NCI-H748 treated with DMSO at 0.1 percent for 48 hours (cell line): ENCODE measurements at places on chromosomes 7 and 10.

GRCh38 chr7:151148319-151149259 is 18.9 kb downstream of the GBX1 start:
- DNase-seq: no peak

GRCh38 chr10:101614663-101615524 is 26.8 kb downstream of the DPCD start:
- DNase-seq: no peak

DNA sequence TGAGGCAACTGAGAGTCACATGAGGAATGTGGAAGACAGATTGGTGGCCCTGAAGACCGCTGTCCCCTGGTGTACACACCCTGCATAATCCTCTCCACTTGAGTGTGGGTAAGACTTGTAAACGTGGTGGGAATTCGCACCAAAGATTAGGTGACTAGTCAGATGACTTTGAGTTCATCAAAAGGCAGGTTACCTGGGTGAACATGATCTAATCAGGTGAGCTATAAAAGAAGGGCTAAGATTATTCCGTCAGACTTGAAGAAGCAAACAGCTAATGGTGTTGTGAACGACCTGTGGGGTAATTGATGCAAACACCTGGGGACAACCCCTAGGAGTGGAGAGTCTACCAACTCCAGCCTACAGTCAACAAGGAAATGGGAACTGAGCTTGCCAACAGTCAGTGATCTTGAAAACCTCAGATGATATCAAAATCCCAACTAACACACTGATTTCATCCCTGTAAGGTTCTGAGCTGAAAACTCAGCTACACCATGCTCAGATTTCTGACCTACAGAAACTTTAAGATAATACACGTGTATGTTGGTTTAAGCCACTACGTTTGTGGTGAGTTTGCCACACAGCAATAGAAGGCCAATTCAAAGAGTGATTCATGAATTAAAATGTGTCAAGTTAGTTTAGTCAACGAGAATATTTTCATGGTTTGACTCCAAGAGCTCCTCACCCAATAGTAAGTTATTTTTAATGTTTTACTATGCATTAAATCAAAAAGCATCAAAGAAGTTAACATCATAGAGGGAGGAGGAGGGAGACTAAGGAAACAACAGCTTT is 16.7 kb downstream of the PRTFDC1 start:
- DNase-seq: no peak

GRCh38 chr10:30583778-30584415 is 45.7 kb downstream of the LYZL2 start:
- no peak for DNase-seq

DNA sequence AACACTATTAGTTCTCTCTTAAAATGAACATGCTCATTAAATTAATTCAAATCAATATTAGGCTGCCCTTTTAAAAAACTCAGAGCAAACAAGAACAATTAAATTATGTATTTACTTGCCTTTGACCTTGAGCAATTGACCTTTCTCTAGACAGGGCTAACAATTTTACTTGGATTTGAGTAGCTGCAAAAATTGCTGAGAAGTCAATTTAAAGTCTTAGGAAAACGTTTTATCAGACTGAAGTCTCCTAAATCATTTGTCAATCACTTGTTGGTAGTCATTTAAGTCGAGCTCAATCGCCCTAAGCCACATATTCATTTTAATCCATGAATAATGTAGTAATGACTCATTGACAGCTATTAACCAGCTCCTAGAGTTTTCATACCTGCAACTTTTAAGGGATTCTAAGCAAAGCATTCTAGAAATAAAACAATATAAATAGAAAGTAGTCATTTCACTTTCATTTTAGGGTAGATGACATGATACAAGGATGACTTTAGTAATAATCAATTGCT is 84.9 kb upstream of the SEC61G start:
- DNase-seq: no peak

DNA sequence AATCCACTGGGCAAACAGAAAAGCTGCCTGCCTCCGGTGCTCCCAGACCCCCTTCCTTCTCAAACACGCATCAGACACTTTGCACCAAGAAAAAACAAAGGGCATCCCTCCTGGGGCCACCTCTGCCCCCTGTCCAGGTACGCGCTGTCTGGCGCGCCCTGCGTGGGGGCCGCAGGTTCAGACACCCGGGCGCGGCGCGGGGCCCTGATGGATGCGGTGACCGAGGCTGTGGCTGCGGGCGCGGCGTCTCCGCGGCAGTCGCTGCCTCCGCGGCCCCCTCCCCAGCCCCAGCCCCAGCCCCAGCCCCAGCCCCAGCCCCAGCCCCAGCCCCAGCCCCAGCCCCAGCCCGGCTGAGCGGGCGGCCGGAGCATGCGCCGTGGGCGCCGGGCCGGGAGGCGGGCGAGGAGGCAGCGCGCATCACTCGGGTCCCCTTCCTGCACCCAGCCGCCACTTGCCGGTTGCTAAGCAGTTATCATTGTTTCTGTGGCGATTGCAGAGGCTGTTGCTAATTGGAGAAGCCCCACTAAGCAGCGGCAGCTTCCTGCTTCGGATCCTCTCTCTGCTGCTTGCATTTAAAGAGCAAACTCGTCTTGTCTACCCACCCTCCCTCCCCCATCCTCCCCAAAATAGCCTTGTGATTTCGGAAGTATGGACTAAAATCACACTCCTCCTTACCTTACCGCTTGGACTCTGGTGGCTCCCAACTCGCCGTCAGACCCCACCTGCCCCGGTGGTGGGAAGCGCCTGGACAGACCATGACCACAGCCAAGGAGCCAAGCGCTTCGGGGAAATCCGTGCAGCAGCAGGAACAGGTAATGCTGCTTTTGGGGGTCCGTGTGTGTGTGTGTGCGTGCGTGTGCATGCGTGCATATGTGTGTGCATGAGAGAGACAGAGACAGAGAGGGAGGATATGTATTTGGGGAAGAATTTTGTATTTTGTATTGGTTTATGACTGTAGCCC is 252.8 kb downstream of the DPP6 start:
- DNase-seq: peak; percentile 48

GRCh38 chr7:120991581-120991980 is 3.1 kb downstream of the CPED1 start:
- DNase-seq: no peak

- no peak for DNase-seq
These were observed 65.5 kb upstream of the VWC2 start for GRCh38 chr7:49707891-49708290.

- DNase-seq: no peak
These were observed 94.4 kb upstream of the COL1A2 start for GRCh38 chr7:94300176-94300835.

GRCh38 chr7:5557920-5558401 is 134.3 kb upstream of the TNRC18 start:
- DNase-seq: no peak

GRCh38 chr7:117010375-117011133 is 57.3 kb downstream of the ST7 start:
- DNase-seq: no peak

DNA sequence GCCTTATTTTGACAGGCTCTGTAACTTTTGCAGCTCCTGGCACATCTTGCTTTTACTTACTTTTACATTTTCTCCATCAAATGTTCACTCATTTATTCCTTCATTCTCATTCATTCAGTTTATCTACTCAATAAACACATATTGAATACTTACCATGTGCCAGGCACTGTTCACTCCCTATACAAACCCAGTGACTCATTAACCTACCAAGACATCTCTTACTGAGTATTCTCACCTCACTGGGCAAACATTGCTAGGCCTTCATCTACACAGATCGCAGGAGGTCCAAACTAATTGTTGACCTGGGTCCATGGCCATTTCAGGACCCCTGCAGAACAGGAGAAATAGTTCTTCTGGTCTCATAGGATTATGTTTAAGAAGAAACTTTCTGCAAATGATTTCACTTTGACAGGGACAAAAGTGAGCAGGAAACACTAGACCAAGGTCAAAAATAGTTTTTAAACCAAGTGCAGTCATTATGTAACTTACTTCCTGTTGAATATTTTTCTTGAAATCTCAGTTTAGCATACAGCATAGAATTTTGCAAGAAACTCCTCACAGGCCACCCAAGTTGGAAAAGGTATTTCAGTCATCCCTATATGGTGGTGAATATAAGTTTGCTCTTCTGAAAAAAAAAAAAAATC is 17.6 kb downstream of the SLC26A4 start:
- no peak for DNase-seq

- no peak for DNase-seq
These were observed 4.5 kb downstream of the GRK5 start for GRCh38 chr10:119211625-119212441.

- DNase-seq: no peak
These were observed 409.4 kb downstream of the SH2D4B start for GRCh38 chr10:80946957-80947726.

DNA sequence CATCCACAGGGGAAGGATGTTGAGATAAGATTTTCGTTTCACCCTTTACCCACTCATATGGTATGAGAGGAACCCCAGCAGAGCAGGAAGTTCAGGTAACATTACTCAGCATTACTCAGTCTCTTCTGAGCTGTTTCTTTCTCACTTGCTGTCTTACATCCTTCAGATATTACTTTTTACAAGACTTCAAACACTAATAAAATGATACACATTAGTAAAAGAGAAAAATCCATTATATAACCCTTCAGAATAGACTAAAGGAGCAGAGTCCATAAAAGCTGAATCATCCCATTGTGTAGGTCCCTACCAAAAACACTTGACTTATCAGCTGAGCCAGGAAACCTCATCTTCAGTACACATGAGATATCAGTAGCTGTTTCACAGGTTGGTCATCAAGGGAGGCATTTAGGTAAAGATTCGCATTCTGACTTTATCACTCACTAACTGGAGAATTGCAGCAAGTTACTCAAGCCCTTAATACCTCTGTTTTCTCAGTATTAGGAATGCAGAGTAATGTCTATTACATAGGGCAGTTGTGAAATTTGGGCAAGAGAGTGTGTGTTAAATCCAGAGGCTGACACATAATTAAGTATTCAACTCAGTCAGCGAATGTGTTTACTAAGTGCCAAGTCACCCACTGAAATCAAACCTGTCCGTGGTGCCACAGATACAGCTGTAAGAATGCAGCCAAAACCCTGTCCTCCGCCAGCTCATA is 44.7 kb downstream of the KLF6 start:
- DNase-seq: no peak

DNA sequence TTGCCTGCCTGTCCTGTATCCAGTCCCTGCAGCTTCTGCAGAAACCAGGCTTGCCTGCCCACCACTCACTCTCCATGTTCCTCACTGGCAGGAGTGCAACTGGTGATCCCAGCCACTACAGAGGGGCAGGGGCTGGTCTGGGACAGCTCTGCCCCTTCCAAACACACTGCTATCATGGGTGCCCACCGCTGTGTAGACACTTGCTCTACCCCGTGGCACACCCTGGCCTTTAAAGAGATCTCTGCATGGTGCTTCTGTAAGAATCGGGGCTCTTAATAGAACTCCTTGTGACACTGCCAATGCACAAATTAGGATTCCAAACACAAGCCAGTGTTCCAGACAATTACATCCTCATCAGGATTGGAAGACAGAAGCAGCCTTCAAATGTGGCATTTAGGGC is 41.7 kb downstream of the C10orf90 start:
- no peak for DNase-seq

- DNase-seq: no peak
These were observed 373.9 kb downstream of the KCNMA1 start for GRCh38 chr10:77263700-77264099.

DNA sequence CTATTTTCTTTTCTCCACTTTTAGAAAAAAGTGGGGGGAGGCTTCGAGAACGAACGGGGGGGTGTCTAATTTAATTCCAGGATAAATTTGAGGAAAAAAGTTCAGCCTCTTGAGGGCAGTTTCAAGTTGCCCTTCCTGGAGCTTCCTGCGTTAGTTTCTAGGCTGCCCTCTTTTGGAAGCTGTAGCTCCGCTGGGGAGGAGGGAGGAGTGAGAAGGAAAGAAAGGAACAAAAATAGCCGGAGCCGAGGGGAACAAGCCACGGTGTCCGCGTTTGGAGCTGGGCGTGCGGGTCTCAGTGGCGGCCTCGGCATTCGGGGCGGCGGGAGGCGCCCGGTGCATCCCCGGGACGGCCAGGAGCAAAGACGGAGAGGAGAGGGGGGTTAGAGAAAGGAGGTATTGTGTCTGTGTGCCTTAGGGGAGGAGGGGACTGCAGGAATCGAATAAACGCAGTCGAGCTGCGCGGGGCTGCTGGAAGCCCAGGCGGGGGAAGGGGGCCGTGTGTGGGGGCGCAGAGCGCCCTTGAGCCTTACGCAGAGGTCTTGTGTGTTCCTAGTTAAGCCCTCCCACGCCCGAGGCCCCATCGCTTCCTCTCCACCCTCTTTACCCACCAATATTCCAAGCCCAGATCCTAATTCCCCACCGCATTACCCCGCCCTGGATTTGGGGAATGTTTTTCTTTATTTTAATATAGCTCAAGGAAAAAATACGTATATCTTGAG is 2.0 kb upstream of the TNRC18 start:
- DNase-seq: peak; percentile 68

- no peak for DNase-seq
These were observed 71.3 kb downstream of the CAMK1D start for GRCh38 chr10:12420530-12421120.

DNA sequence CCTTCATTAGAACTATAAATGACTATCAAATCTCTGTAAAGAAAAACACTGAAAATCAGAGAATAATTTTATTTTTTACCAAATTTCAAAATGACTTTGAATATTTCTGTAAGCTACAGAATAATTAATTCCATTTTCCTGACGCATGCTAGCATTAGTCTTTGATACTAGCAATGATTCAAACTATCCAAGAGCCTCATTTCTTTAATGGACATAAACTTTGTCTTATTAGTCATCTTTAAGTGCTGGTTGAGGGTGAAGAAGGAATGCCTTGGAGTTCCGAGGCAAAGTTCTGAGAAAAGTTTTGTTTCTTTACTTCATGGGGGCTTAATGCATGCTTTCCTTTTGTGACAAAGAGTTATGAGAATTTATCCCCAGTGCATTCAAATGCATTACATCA is 137.3 kb downstream of the AGMO start:
- no peak for DNase-seq

GRCh38 chr7:86469680-86470295 is 173.9 kb upstream of the GRM3 start:
- peak; percentile 60 for DNase-seq

DNA sequence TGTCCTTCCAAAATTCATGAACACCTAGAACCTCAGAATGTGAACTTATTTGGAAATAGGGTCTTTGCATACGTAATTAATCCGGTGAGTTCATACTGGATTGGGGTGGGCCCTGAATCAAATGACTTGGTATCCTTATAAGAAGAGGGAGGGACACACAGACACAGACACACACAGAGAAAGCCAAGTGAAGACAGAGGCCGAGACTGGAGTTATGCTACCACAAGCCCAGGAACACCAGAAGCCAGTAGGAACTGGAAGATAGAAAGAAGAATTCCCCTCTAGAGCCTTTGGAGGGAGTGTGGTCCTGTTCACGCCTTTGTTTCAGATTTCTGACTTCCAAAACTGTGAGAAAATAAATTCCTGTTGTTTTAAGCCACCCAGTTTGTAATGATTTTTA is 17.1 kb upstream of the PHF14 start:
- DNase-seq: no peak

DNA sequence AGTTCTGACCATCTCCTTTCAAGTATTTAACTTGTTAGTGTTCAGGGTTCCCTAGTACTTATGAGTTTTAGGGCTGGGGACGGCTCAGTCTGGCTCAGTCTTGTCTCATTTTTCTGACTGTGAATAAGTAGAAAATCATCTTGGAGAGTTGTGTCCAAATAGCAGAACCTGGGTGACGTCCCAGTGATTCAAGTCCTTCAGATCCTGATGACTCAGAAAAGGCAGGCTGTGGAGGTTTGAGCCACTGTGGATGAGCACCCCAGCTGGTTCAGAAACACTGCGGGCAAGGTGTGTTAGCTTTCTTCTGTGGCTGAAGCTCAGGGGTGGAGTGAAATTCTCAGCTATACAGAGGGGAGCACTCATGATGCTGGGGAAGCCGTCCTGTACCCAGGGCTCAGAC is 154.4 kb upstream of the NPY start:
- DNase-seq: no peak

- DNase-seq: no peak
These were observed 53.5 kb upstream of the MET start for GRCh38 chr7:116618338-116619128.
